Breast epithelium (tissue), 4 donors: ENCODE measurements at places on chromosomes 3 and 15. TPM values are rescaled to one million over a fixed set of nuclear protein-coding genes. Genes with fewer than 3 reads are reported as not detected.

SLC12A8 gene
- 0.48 TPM for total RNA-seq

ESYT3 gene
- 2.3 TPM for total RNA-seq

MUSTN1 gene
- total RNA-seq: 13.0 TPM

SLC38A3 gene
- not detected for total RNA-seq

ITIH1 gene
- not detected for total RNA-seq

KY gene
- 0.33 TPM for total RNA-seq

ELL3 gene
- total RNA-seq: 9.0 TPM

MYNN gene
- 29.0 TPM for total RNA-seq

VIPR1 gene
- total RNA-seq: 25.2 TPM

FRMD4B gene
- 31.1 TPM for total RNA-seq

PAQR9 gene
- not detected for total RNA-seq

GOLGA8S gene
- total RNA-seq: not detected

TEX9 gene
- 38.2 TPM for total RNA-seq

HCLS1 gene
- 37.8 TPM for total RNA-seq

TRH gene
- total RNA-seq: not detected

INSYN1 gene
- total RNA-seq: 1.9 TPM

P2RY12 gene
- total RNA-seq: 3.6 TPM

UROC1 gene
- not detected for total RNA-seq

EFCAB12 gene
- total RNA-seq: 0.32 TPM

PAK6 gene
- total RNA-seq: 0.80 TPM

TPM1 gene
- 609 TPM for total RNA-seq

TTC21A gene
- 13.1 TPM for total RNA-seq

STARD9 gene
- total RNA-seq: 18.6 TPM

C3orf20 gene
- total RNA-seq: 0.15 TPM

PRR23B gene
- not detected for total RNA-seq

SCAMP2 gene
- total RNA-seq: 49.5 TPM

FBXW12 gene
- total RNA-seq: 0.32 TPM

SNRPA1 gene
- 26.4 TPM for total RNA-seq

POTEB3 gene
- total RNA-seq: not detected

PRICKLE2 gene
- 72.5 TPM for total RNA-seq

RHOV gene
- 12.1 TPM for total RNA-seq

INKA1 gene
- 2.3 TPM for total RNA-seq

POC1A gene
- total RNA-seq: 1.9 TPM

CA12 gene
- total RNA-seq: 64.5 TPM

CHL1 gene
- 49.8 TPM for total RNA-seq

FGF7 gene
- 178 TPM for total RNA-seq

NSMCE3 gene
- total RNA-seq: 8.2 TPM

TF gene
- total RNA-seq: 22.9 TPM

CIDEC gene
- total RNA-seq: 92.3 TPM

CLDN18 gene
- not detected for total RNA-seq

DHFR2 gene
- total RNA-seq: 8.5 TPM

AZI2 gene
- total RNA-seq: 193 TPM

WDR53 gene
- total RNA-seq: 8.2 TPM

GOLGA6L4 gene
- total RNA-seq: 5.3 TPM

EOMES gene
- total RNA-seq: 0.88 TPM

UBE2E1 gene
- total RNA-seq: 127 TPM

GNAI2 gene
- total RNA-seq: 232 TPM

CAND2 gene
- total RNA-seq: 1.8 TPM

APEH gene
- total RNA-seq: 69.5 TPM

MYRIP gene
- total RNA-seq: 4.8 TPM

LEKR1 gene
- total RNA-seq: 8.0 TPM

STIMATE gene
- total RNA-seq: 14.7 TPM

ARGFX gene
- total RNA-seq: not detected

NISCH gene
- 119 TPM for total RNA-seq
